Stimulated activated CD4-positive, alpha-beta T cell treated with anti-CD3 and anti-CD28 coated beads, Interleukin-2, amount 100 ng/mL, for 48 hours (primary cell): ENCODE measurements at places on chromosomes 13 and 19.

DNA sequence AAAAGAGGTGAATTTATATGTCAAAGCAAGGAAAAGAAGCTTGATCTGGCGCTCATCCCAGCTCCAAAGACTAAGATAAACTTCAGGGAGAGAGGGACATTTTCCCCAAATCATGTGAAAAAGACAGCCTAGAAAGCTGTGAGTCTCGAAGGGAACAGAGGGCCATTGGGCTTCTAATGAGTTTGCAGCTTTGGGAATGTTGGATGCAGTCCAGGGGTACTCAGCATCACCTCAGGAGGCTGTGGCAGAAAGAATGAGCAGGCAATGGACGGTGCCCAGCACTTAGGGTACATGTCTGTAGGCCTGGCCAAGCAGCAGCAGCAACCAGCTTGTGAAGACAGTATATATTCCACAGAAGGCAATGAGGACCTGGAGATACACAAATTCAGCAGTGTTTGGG is 25.7 kb upstream of the WASF3 start:
- no peak for DNase-seq

GRCh38 chr13:112779856-112780604 is 90.2 kb downstream of the ATP11A start:
- DNase-seq: no peak

GRCh38 chr19:49017041-49017665 is at the start of gene LHB:
TSS of gene LHB (minus strand) at chr19:49017091. CDS start at chr19:49017081, 10 bp downstream.
- DNase-seq: no peak

- peak; percentile 88 for DNase-seq
Measured at GRCh38 chr19:47813304-47813994, 8.3 kb upstream of the CRX start.

GRCh38 chr19:51824281-51825005 is 29.5 kb downstream of the FPR3 start:
- DNase-seq: no peak

- no peak for DNase-seq
Measured at GRCh38 chr13:100035936-100036335, 53.0 kb upstream of the PCCA start.

DNA sequence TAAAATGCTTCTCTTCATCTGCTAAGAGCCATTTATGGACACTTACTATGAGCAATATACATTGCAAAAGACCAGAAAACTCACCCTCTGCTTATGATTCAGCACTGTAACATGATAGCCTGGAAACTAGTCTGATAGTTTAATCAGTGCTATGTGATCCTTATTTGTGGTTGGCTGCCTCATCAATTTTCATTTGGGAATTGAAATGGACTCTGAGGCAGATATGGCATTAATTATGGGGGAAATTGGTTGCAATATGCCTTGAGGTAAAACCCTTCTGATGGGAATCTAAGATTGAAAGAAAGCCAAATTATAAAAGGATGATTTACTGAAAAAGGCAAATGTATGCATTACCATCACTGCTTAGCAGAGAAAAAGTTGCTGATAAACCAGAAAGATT is 33.5 kb downstream of the FAM216B start:
- no peak for DNase-seq

DNA sequence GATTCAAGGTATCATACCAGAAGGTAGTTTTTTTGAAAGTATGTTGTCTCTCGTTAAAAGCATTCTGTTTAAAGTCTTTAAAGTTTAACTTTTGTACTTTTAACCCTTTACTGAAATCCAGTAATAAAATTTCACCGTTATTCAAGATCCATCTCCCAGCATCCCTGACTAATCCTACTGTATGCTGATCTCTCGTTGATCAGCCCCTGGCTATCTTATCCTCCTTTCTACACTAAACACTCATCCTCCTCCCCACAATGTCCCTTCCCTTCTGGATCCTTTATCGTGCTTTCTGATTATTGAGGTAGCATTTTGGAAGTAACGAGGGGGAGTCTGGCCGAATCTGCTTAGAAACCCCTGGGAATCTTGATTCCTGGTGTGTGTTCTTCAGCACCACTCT is 1.3 kb downstream of the TPP2 start:
- no peak for DNase-seq

- DNase-seq: no peak
Measured at GRCh38 chr13:37966266-37966665, 96.7 kb upstream of the TRPC4 start.

GRCh38 chr19:52520013-52520412 is 7.5 kb upstream of the ZNF808 start:
- DNase-seq: no peak

GRCh38 chr19:47610902-47611301 is 2.0 kb downstream of the BICRA start:
- DNase-seq: no peak

GRCh38 chr19:49361438-49362047 is 673 bp downstream of the TEAD2 start:
- DNase-seq: no peak

- no peak for DNase-seq
Measured at GRCh38 chr13:50990065-50990817, 80.7 kb downstream of the RNASEH2B start.

GRCh38 chr19:53909471-53910169 is 542 bp downstream of the CACNG7 start:
- DNase-seq: no peak

- DNase-seq: no peak
Measured at GRCh38 chr19:29245215-29245614, 32.3 kb upstream of the UQCRFS1 start.

DNA sequence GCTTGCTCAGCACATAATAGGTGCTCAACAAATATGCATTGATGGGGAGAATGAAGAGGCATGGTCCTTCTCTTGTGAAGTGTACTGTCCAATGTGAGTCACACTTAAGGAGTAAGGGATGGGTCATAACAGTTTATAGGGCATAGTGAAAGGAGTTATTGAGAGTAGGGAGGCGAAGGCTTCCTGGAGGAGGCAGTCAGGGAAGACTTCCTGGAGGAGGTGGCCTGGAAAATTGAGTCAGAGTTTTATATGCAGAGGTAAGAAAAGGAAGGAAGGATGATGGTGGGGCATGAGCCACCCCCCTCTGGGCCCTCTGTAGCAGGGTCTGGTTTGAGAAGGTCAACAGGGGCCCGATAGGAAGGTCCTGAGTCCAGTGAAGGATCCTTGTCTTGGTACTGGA is 57.0 kb upstream of the ZNF536 start:
- DNase-seq: no peak

- no peak for DNase-seq
Measured at GRCh38 chr13:60707878-60708277, 310.9 kb downstream of the TDRD3 start.

GRCh38 chr19:42401365-42402303 is 11.5 kb upstream of the CNFN start:
- DNase-seq: peak; percentile 73

DNA sequence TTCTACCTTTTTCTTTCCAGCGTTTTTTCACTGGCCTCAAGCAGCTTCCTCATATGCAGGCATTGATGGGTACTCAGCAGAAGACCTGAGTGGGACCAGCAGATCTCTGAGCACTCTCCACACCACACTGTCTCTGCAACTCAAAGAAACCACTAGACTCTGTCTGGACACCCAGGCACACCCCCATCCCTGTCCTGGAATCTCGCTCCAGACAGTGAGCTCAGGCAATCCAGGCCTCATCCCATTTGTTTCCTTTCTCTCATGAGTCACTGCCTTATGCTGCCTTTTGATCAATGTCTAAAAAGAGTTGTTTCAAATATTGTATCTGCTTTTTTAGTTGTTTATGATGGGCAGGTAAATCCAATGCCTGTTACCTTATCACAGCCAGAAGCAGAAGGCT is 19.7 kb upstream of the POP4 start:
- DNase-seq: no peak

DNA sequence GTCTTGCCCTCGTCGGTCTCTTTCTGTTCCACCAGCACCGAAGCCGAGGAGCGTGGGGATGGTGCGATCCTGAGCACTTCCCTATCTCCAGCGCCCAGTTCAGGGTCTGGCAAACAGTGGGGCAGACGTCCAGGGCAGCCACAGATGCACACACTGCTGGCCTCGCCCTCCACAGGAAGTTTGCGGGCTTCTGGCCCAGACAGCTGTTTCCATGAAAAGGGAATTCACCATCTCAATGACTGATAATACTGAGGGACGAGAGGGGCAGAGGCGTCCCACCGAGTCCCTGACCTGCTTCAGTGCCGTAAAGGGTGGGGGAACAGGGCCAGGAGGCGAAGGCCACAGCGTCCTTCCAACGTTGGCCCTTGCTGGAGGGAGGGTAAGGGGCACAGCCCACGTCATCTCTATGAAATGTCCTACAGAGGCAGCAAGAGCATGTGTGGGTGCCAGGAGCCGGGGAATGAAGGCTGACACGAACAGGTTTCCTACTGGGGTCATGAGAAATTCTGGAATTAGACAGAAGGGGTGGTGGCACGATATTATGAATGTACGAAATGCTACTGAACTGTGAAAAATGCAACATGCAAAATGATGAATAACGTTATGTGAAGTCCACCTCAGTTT is 19.5 kb downstream of the SHC2 start:
- DNase-seq: no peak

- no peak for DNase-seq
Measured at GRCh38 chr13:108645376-108645775, 16.0 kb downstream of the MYO16 start.

- no peak for DNase-seq
Measured at GRCh38 chr19:291561-292280, 518 bp upstream of the PLPP2 start.

DNA sequence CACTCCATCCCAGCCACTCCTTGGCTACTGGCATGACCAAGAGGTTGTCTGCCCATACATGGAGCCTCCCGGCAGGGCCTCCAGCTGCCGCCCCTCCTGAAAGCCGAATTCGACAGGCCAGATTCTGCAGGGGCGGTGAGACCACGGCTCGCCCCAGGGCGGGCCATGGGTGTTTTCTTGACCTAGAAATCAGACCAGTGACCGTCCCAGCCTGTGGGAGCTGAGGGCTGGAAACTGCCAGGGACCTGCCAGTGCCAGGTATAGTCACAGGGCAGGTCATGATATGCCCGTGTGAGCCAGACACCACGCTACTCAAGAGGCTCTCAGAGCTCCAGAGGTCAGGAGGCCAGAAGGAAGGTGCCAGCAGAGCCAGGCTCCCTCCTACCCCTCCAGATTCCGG is 16.8 kb downstream of the DAPK3 start:
- no peak for DNase-seq

- no peak for DNase-seq
Measured at GRCh38 chr13:113220141-113220598, 10.8 kb downstream of the CUL4A start.

DNA sequence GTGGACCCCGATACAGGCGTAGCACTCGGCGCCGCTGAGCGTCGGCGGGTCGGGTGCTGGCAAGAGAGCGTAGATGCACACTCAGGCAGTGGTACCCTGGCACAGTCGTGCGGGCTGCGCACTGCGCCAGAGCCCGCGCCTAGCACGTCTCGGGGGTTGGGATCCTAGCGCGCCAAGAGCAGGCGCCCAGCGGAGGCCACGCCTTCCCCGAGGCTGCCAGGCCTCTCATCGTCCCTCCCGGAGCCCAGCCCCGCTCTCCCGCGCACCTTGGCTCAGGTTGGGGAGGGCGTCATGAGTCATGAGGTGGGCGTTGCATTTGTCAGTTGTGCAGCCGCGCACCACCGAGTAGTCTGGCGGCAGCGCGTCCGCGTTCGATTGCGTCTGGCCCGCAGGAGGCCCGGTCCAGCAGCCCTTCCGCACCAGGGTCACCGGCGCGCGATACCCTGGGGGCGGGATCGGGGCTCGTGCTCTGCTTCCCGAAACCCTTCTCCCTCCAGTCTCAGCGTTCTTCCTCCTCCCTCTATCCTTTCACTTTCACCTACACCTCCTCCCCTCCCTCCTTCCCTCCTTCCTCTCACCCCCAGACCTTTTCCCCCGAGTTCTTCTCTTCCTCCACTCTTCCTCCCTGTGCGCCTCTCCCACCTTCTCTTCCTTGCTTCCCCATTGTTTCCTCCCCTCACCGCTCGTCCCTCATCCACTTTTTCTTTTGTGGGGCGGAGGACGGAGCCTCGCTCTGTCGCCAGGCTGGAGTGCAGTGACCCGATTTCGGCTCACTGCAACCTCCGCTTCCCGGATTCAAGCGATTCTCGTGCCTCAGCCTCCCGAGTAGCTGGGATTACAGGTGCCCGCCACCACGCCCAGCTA is 3.5 kb downstream of the LYPD5 start:
- peak; percentile 35 for DNase-seq

GRCh38 chr19:31639306-31639705 is 290.1 kb upstream of the TSHZ3 start:
- no peak for DNase-seq
